ENCODE measurements at places on chromosomes 11 and 22.

DNA sequence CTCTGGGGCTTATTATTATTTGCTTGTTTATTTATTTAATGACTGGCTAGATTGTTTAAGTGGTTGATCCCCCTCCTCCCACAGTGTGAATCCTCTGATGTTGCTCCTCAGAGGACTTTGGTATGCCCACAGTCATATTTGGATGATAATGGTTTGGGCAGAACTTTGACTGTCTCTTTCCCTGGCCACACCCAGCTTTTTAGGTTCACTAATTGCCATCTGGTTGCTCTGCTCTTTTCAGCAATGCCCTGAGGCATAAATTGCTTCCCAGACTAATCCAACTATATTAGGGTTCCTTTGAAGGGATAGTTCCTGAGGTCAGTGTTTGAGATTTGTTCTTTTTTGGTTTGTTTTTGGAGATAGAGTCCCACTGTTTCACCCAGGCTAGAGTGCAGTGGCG lies 99.3 kb upstream of the RRM1 start:
- no peak for DNase-seq

DNA sequence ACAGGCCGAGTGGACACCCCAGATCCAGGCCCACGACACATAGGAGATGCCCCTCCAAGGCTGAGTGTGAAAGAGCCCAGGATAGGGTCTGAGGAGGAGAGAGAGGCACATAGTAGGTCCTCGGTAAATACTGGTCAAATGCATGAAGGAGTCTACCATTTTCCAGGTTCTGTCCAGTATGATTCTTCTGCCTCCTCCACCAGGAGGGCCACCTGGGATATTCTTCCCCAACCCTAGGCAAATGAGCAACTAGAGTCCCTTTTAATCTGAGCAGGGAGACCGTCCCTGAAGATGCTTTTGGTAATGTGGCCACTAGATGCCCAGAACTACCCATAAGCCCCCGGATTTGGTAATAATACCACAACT lies 6.7 kb downstream of the PDGFB start:
- DNase-seq: no peak

DNA sequence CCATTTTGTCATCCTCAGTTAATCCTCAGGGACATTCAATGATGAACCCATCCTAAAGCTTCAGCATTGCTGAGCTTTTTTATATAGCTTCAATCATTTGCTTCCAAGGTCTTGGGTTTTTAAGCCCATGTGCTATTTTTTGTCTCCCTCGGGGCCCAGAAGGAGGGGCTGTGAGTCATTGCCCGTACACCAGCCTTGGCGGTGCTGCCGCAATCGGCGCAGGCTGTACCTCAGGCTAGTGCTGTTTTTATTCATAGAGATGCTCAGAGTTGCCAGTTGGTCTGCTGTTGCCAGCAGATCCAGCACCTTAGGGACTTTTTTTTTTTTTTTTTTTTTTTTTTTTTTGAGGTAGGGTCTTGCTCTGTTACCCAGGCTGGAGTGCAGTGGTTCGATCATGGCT lies 35.5 kb downstream of the ACO2 start:
- DNase-seq: no peak

DNA sequence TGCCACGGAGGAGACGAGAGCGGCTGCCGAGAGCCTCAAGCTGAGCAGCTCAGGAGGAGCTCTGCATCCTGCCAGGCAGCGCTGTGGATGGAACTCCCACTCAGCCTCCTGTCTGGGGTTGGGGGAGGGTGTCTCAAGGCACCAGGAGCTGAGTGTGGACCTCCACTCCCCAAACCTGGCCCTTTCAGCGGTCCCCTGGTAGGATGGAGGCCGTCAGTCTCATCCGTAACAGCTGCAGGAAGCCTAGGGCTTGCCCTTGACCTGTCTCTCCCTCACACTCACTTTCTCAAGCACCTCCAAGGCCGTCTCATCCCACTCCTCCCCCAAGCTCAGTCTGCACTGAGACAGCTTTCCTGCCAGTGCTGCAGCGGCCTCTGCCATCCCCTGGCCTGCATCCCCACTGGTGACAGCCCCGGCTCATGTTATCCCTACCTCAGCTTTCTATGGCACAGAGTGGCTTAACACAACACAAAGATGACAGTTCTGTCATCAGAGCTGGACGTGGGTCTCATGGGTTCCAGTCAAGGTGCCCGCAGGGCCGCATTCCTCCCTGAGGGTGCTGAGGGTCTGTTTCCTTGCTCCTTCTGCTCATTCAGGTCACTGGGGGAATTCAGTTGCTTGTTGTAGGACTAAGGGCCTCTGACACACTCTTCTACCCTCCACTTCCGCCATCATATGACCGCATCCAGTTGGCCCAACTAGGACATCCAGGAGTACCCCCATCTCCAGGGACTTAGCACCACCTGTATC lies 341.9 kb upstream of the B3GAT1 start:
- DNase-seq: no peak

GRCh38 chr22:26646158-26646557 lies 11.2 kb upstream of the MIAT start:
- DNase-seq: no peak

GRCh38 chr22:25972397-25972796 lies 196.9 kb upstream of the SEZ6L start:
- DNase-seq: no peak

GRCh38 chr11:92460213-92460612 lies 235.6 kb downstream of the FAT3 start:
- DNase-seq: no peak
